ENCODE measurements at places on chromosomes 16 and 17. TPM values are rescaled to one million over a fixed set of nuclear protein-coding genes. Genes with fewer than 3 reads are reported as not detected.
A peak's percentile ranks its signal among the peaks of the same experiment; 100 is the strongest.

The CDRT15 gene
- total RNA-seq: not detected

The CCL7 gene
- not detected for total RNA-seq

The BRICD5 gene
- total RNA-seq: 3.9 TPM

The MATCAP1 gene
- total RNA-seq: 16.2 TPM

The ALDOC gene
- total RNA-seq: 69.9 TPM

The CLEC18C gene
- 0.35 TPM for total RNA-seq

The CDH5 gene
- total RNA-seq: not detected

The SPATA32 gene
- 0.24 TPM for total RNA-seq

The NDUFAB1 gene
- 426 TPM for total RNA-seq

DNA sequence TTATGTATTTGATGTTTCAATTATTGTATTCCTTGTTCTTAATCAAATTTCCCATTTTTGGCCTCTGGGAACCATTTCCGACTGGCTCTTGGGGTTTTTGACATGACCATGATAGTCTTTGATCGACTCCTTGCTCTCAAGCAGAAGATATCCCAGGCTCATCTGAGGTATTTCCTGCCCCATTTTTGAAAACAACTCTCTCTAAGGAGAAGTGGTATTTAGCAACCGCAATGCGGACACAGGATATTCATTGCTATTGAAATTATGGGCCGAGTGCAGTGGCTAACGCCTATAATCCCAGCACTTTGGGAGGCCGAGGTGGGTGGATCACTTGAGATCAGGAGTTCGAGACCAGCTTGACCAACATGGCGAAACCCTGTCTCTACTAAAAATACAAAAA lies 5.5 kb downstream of the TANGO6 start:
- DNase-seq: no peak

- no peak for DNase-seq
Measured at GRCh38 chr16:46808997-46809396, 22.0 kb downstream of the C16orf87 start.

- DNase-seq: no peak
Measured at GRCh38 chr16:11478431-11479119, 108.1 kb downstream of the LITAF start.

GRCh38 chr17:11296994-11297393 lies 56.0 kb downstream of the SHISA6 start:
- no peak for DNase-seq

GRCh38 chr16:13032911-13033310 lies 131.5 kb downstream of the SHISA9 start:
- DNase-seq: no peak

- no peak for DNase-seq
Measured at GRCh38 chr16:9860876-9861275, 321.4 kb downstream of the GRIN2A start.

DNA sequence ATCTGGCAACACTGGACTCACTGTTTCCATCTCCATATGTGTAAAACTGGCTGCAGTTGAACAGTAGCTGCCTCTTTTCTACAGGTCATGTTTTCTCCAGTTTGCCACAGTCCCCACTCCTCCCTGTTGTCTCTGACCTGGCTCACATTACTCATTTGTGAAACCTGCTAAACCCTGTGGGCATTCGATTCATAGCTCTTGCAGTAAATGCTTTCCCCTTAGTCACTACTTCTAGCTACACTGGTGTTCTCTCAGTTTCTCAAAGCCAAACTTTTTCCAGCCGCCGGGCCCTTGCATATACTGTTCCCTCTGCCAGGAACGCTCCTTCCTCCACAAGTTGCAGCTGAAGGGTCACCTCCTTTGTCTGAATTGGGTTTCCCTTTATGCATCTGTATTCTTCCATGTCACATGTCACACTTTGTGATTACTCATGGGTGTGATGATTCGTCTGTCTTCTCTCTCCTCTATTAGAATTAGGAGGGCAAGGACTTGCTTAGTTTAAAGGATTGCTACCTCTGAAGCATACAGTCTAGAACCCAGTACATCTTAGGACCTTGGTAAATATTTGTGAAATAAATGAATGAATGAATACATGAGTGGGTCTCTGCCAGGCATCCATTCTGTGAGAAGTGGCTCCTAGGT lies 15.0 kb upstream of the MT4 start:
- no peak for DNase-seq

DNA sequence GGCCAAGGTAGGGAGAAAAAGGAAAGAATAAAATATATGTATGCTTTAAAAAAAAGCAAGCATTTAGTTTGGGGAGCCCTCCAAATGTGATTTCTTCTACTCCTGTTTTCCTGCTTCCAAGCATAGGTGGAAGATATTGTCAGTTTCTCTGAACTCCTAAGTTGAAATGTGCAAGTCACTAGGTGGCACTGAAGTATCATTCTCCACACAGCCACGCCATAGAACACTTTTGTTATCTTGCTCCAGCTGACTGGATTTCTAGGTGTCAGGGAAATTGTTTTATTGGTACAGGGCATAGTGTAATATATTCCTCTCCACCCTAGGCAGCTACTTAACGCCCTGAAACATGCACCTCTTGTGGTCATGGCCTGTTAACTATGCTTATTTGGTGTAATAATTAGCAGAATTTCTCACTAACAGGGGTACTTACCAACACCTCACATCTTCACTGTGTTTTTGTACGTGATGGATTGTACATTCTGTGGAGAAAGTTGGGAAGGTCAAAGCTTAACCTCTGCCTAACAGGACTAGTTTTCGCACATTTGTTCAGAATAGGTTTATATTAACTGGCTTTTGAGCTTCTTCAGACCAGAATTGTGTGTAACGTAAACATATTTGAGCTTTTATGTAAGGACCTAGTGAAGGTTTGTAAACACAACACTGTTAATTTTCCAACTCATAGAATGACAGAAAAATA lies 69.3 kb downstream of the FTO start:
- DNase-seq: peak; percentile 19

GRCh38 chr17:65109990-65110680 lies 27.0 kb upstream of the RGS9 start:
- DNase-seq: no peak

GRCh38 chr16:8355675-8356074 lies 234.6 kb downstream of the TMEM114 start:
- peak; percentile 56 for DNase-seq

- DNase-seq: no peak
Measured at GRCh38 chr17:2804912-2805311, 8.7 kb downstream of the RAP1GAP2 start.

DNA sequence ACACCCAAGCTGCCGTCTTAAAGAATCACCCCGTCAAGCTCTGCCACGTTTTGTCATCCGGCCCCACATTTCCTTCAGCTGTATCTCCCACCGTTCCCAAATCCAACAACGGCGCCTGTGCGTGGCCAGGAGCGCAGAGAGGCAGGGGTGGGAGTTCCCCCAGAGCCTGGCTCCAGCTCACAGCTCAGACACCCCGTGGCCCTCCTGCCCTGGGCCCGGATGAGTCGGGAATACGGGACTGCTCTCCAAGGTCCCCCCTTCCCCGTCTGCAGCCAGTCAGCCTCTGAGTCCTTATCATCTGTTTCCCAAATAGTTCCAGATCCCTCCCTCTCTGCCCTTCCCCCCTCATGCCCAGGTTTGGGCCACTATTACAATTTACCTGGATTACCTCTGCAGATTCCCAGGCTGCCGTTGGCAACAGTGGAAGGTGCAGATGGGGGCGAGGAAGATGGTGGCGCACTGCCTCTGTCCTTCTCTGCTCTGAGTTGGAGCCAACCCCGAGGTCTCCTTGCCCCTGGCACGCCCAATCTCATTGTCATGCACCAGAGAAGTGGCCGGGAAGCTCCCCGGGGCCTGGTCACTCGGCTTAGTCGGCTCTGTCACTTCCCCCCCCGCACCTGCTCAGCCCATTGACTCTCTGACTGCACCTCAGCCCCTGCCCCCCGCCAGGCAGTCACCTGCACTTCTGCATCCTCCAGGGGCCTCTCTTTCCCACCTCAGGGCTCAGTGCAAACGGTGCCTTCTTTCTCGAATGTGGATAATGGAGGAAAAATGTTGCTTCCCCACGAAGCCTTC lies 18.3 kb upstream of the RPTOR start:
- peak; percentile 86 for DNase-seq

DNA sequence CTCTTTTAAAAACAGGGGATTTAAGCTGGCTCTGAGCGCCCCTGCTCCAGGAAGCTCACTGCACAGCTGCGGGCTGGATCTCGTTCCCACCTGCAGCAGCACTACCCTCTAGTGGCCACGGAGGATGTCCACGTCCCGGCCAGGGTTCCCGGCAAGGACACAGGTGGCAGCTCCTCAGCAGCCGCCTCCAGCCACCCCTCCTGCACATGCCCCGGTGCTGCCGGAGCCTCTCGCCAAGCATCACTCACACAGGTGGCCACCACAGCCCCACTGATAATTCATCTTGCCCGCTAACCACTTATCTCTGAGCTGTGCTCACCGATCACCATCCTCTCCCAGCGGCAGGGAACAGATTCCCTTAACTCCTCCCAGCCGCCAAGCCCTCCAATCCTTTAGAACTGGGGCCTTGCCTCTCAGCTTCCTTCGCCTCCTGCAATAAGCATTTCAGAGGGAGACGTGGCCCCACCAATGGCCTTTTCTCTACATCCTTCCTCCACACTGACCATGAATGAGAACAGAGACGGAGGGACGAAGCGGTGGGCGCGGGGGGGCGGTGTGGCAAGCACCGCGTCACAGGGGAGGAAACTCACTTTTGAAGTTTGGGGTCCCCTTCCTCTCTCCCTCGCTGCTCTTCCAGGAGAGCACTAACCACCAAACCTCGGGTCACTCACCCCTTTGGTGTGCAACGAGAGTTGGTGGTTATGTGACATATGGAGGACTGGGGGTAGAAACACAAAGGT lies 222.1 kb downstream of the RBFOX3 start:
- DNase-seq: peak; percentile 96

DNA sequence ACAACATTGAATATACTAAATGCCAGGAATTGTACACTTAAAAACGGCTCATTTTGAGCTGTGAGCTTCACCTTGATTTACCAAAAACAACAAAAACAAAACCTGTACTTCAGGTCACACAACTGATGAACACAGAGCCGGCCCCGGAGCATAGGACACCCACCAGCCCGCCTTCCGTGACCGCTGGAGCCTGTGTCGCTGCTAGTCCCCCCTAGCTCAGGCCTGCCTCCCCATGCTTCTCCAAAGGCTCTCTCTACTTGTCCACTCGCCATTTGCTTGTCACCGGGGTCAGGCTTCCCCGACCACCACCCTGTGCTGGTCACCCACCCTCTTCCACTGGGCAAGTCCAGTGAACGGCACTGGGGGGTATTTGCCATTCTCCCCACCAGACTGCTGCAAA lies 113.8 kb upstream of the TNRC6C start:
- no peak for DNase-seq

DNA sequence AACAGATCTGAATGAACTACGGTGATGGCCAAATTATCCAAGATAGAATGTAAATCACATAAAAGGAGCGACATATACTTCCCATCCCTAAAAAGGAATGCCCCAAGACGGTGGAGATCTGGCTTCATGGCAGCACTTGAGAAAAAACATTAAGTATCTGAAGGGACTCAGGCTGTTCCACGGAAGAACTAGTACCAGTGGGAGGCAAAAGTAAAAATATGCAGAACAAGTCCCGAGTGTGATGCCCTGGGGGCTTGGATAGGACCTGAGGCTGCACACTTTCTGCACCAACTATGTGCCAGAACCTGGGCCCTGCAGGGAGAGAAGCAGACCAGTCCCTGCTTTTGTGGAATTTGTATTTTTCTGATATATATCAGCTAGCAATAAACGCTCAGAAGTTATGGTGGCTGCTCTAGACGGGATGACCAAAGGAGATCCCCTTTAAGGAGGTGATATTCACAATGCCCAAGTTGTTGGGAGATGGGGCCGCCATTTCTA lies 539 bp upstream of the CKLF start:
- no peak for DNase-seq

- DNase-seq: peak; percentile 56
Measured at GRCh38 chr16:30664616-30665109, 6.4 kb downstream of the FBRS start.

GRCh38 chr17:38604479-38605403 lies 1.0 kb downstream of the SRCIN1 start:
- DNase-seq: peak; percentile 91

DNA sequence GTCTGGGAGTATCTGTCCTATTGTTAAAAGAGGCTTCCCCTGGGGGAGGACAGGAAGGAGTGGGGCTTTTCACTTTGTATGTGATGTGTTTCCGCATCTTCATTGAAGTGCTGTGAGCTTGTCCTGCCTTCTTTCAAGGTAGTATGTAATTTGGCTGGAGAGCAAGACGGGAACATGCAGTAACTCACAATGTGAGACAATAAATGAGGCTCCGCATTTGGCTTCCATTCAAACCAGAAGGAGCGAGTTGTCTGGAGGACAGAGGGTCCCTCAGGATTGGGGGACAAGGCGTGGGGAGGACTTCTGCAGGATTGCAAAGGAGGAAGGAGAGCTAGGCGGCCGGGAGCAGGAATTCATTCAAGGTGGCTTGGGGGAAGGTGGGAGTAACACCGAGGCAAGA lies 203.5 kb downstream of the RBFOX3 start:
- no peak for DNase-seq

DNA sequence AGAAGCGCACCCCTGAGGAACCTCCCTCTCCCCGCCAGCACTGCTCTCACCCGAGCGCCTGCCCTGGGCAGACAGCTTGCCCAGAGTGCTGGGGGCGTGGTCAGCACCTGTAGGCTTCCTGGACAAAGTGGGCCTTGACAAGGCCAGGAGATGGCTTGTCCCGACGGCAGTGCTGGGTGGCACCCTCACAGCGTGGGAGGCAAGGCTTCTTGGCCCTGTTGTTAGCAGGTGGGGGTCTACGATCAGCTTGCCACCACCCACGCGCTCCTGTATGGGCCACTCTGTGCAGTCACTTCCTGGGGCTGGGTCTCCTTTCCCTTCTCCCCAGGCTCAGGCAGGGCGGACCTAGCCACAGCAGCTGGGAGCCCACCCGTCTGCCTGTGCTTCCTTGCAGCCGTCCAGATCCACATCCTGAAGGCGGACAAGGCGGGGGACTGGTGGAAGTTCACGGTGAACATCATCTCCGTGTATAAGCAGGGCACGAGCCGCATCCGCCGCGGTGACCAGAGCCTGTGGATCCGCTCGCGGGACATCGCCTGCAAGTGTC lies 218.0 kb downstream of the NTN1 start:
- peak; percentile 73 for DNase-seq

DNA sequence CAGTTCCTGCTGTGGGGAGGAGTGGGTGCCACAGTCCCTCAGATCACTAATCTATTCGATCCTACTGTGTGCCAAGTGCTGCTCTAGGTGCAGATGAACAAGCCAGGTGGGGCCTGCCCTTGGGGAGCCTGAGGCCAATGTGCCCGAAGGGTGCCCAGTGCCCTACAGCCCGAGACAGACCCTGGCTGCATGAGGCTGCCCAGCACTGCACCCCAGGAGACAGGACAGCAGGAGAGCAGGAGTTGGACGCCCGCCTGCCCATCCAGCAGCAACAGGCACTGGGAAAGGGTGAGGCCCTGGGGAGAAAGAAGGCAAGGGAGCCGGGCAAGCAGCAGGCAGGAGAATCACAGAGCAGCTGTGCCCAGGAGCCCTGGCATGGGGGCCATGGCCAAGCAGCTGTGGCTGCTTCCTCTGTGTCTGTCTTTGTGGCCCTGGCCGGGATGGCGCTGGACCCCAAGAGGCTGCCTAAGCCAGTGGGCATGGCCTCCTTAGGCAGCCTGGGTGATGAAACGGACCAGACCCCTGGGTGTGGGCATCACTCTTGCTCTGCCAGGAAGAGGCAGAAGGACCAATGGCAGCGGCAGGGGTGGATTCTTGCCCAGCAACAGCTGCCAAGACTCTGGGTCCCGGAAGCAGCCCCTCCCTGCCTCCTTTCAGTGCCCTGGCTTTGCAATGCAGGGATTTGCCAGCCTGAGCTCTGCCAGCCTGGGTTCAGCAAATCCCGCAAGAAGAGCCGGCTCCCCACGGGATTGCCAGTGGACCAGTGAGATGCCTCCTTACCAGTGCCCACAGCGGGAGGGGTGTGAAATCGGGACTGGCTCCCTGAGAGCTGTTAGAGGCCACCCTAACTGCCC lies 179.6 kb upstream of the TNRC6C start:
- DNase-seq: no peak

GRCh38 chr17:62309396-62309795 lies 71.0 kb upstream of the EFCAB3 start:
- DNase-seq: no peak

Measured in H7 (cell line).